Amygdala (tissue), 56 donors: ENCODE measurements at places on chromosomes 1 and 21.

DNA sequence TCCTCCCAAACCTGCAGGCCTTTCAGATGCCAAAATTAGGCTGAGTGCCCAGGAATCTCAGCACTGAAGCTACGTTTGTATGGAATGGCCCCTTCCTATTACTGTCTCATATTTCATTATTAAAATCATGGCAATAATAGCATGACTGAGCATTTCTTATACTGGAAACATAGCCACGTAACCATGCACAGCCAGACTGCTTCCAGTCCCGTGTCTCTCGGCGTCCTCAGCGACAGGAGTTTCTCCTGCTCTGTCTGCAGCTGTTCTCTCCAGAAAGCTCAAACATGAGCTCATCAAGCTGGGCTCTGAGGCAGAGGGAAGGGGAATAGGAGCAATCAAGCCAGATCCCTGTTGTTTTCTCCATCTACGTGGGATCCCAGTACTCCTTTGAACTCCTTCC, 104.0 kb downstream of the CDC7 start:
- DNase-seq: no peak

DNA sequence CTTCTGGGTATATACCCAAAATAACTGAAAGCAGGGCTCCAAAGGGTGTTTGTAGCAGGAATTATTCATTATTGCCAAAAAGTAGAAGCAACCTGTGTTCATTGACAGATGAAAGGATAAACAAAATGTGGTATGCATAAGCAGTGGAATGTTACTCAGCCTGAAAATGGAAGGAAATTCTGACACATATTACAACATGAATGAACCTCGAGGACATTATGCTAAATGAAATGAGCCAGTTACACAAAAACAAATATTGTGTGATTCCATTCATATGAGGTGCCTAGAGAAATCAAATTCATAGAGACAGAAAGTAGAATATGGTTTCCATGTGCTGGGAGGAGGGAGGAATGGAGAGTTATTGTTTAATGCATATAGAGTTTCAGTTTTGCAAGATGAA, 86.3 kb upstream of the ARTN start:
- DNase-seq: no peak

- no peak for DNase-seq
Observed at GRCh38 chr1:229408458-229409037, 25.3 kb downstream of the ACTA1 start.

DNA sequence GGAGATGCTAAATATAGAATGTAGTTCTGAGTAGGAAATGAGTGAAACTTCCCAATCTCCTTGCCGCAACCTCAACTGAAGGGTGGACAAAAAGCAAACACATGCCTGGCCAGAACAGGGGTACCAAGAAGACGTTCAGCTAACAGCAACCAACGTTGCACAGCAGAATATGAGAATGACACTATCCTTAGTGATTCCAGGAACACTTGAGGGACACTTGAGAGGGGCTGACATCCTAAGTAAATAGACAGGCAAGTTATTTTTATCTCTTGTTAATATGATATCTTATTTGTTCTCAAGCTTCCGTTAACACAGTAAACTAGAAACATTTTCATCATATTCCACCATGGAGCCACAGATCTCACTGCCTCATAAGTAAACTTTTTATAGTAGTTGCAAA, 908 bp downstream of the KRTAP19-1 start:
- DNase-seq: no peak

GRCh38 chr1:109274533-109275476, 8.1 kb downstream of the PSRC1 start:
- DNase-seq: no peak

- no peak for DNase-seq
Observed at GRCh38 chr1:34066981-34067603, 97.9 kb downstream of the CSMD2 start.
